Endothelial cell of umbilical vein (primary cell): ENCODE measurements at places on chromosomes 1 and 21. TPM values are rescaled to one million over a fixed set of nuclear protein-coding genes. Genes with fewer than 3 reads are reported as not detected.

TMEM50A gene
- 130 and 140 TPM in 2 replicates for total RNA-seq

DNA sequence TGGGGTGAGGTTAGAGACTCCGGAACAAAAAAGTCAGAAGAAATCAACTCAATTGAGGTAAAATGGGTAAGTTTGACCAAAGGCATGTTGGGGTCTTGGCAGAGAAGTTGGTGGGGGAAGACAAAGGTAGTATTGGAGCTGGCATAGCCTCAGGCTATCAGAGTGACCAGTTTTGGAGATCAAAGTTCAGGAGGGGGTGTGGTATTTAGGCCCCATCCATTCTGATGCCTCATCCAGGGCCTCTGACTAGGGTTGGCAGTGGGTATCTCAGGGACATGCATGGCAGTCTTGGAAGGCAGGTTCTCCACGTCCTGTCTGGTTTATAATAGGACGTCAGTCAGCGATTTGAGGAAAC lies 73.2 kb upstream of the TRABD2B start:
- no peak for DNase-seq

GRCh38 chr1:208534979-208535378 lies 290.8 kb upstream of the PLXNA2 start:
- no peak for DNase-seq

DNA sequence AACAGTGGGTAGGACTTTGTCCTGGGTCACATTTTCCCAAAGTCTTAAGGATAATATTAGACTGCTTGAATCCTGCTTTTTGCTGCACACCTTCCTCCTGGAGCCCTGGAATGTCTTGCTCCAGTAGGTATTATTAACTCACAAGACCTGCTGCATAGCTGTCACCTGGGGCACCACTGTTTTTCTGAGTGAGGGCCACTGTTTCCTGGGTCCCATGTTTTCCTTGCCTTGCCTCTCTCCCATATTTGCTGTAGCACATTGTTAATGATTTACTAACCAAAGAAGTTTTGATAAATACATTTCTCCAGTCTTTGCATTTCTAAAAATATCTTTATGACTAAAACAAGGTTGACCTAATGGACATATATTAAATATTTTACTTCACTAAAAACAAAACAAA lies 22.5 kb upstream of the FCAMR start:
- no peak for DNase-seq

GRCh38 chr1:2800664-2801045 lies 838 bp downstream of the TTC34 start:
- no peak for DNase-seq

MROH9 gene
- not detected in 2 replicates for total RNA-seq

OPTC gene
- not detected in 2 replicates for total RNA-seq

DNA sequence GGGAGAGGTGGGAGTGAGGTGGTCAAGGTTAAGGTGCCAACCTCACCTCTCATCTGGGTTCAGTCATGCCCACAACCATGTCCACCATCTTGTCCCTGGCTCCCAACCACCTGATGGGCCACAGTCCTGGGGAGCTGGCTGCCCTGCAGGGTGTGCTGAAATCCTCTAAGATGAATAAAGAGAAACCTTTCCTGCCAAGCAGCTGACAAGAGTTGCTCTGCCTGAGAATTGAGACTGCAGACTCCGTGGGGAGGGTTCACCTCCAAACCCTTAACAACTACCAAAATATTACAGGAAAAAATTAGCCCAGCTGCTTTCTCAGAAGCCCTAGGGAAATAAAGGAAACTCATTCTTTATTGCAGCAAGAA lies 15.2 kb upstream of the FGR start:
- DNase-seq: no peak

DNA sequence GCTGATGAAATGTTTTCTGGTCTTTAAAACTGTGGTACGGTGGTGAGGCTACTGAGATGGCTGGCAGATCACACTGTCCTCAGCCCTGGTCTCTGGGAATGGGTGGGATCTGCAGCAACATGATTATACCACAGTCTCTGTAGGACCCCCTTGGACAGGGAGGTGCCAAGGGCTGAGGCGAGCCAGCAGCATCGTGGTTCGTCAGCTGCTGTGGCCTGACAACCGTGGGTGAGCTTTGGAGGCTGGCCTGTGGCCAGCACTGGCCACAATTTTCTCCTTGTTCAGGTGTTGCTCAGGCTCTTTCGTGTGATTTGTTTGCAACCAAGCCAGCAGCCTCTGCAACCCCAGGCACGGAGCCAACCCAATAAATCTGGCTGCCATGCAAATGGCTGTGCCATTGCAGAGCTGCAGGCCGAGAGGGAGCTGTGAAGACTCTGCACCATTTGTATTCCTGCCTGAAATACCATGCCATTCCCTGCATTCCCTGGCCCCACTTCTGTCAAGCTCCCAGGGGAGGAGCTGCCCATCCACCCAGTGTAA lies 70.9 kb downstream of the PCP4 start:
- no peak for DNase-seq

OR2T35 gene
- not detected in 2 replicates for total RNA-seq

- peak; percentile 85 for DNase-seq
Observed at GRCh38 chr1:169618367-169618766, 11.6 kb downstream of the SELP start.

ADAMTS4 gene
- 8.9 and 13.6 TPM in 2 replicates for total RNA-seq

GRCh38 chr1:67651031-67651430 lies 34.0 kb upstream of the GADD45A start:
- no peak for DNase-seq

DNA sequence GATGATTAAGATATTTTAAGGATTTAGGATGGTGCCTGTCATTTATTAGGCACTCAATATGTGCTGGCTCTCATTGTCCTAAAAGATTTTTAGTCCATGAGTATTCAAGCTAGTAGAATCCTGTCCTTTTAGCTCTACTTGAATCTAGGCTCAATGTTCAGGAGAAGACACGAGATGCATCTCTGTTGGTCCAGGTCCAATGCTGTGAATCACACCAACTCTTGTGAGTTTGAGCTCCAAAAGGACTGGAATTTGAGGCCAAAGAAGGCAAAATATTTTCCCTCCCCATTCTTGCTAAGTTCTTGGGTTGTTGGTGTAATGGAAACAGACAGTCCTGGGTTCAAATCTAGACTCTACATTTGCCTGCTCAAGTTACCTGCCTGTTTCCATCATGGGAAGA lies 1.4 kb upstream of the PODN start:
- DNase-seq: no peak

PWP2 gene
- total RNA-seq: 7.2 and 31.8 TPM in 2 replicates

GRCh38 chr21:44700101-44701022 lies 3.4 kb downstream of the KRTAP10-12 start:
- no peak for DNase-seq

DNA sequence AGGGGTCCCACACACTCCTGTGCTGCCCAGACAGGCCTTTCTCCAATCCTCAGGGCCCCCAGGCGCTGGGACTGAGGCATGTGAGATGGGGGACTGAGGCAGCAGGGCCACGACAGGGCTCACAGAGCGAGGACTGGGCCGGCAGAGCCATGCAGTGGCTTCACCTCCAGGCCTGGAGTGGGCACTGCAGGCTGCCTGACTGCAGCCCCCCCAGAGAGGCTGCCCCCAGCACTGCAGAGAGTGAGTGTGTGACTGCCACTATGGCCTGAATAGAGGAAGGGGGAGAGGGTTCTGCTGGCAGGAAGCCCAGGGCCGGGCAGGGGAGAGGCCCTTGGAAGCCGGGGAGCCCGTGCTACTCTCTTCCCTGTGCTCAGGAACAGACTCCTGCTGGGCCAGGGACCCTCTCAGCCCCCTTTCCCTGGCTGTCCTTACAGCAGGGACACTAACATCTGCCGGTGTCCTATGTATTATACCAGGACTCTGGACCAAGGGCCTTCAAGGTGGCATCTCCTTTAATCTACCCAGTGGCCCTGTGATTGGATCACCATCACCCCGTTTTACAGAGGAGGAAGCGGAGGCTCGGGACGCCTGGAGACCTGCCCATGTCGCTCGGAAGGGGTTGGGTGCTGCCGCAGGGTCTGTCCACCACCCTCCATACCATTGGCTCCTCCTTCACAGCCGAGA lies 20.2 kb upstream of the PLEKHG5 start:
- no peak for DNase-seq

GRCh38 chr1:52294580-52294979 lies 71.4 kb downstream of the CC2D1B start:
- no peak for DNase-seq

- DNase-seq: no peak
Observed at GRCh38 chr1:23627069-23627735, 64.4 kb upstream of the RPL11 start.

GRCh38 chr1:226444901-226445300 lies 37.0 kb upstream of the PARP1 start:
- DNase-seq: no peak

LCE6A gene
- total RNA-seq: not detected in 2 replicates

NEGR1 gene
- 20.2 and 21.8 TPM in 2 replicates for total RNA-seq

APP gene
- 811 and 928 TPM in 2 replicates for total RNA-seq

GRCh38 chr1:206608108-206608698 lies 4.1 kb downstream of the EIF2D start:
- peak; percentile 36 for DNase-seq

CD52 gene
- not detected in 2 replicates for total RNA-seq

LIN28A gene
- not detected in 2 replicates for total RNA-seq

- DNase-seq: no peak
Observed at GRCh38 chr21:45641480-45642035, 2.0 kb upstream of the PCBP3 start.

- DNase-seq: peak; percentile 68
Observed at GRCh38 chr21:26070822-26071425, 99.6 kb downstream of the APP start.

DNA sequence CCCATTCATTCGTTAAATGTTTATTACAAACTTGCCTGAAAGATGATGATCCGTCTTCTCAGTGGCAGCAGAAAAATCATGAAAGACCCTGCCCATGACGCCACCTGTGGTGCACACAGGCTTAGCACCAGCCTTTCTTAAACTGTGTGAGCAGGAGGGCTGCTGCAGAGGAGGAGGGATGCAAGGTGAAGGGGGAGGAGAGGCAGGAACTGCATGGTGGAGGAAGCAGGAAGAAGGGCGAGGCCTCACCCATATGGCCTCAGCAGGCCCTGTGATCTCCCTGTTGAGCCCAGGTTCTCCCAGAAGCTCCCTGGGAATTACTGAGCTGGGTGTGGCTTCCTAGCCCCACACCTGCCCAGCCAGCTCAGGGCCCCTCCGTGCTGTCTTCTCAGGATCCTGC lies 25.0 kb upstream of the RD3 start:
- no peak for DNase-seq
